Nucleus accumbens (tissue), 56 donors: ENCODE measurements at places on chromosomes 13 and 19.

GRCh38 chr13:109687559-109688448 lies 98.6 kb downstream of the IRS2 start:
- peak; percentile 10 for DNase-seq

GRCh38 chr19:4124638-4125037 lies 716 bp upstream of the MAP2K2 start:
- no peak for DNase-seq

GRCh38 chr13:41985788-41986508 lies 25.0 kb upstream of the VWA8 start:
- no peak for DNase-seq

DNA sequence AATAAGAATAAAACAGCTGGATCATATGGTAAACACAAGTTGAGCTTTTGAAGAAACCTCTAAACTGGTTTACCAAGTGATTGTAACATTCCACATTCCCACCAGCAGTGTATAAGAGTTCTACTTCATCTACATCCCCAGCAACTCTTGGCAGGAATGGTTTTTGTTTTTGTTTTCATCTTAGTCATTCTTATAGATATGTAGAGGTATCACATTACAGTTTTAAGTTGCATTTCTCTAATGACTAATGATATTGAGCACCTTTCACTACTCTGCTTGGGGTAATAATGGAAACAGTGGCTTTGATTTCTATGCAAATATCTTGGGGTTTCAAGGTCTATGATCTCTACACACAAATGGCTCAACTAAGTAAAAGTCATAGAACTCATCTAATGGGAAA lies 614.5 kb downstream of the TBC1D4 start:
- DNase-seq = no peak

DNA sequence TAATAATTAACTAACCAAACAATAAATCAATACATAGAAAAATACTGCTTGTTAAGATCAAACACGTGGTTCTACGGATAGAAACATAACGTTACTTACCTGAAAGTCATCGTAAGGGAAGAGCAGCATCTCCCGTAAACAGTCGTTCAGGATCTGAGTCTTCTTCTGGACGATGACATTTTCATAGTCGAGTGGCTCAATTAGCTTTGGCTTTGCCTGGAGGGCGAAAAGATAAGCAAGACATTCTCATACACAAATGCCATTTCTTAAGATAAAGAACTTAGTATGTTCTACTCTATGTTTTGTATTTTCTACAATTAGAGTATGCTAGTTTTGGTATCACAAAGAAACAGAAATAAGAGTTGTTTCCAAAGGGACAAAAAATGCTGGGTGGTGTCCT lies 22.5 kb downstream of the DOCK9 start:
- DNase-seq = no peak
